Dermis lymphatic vessel endothelial cell (primary cell): ENCODE measurements at places on chromosomes 1 and 21. TPM values are rescaled to one million over a fixed set of nuclear protein-coding genes. Genes with fewer than 3 reads are reported as not detected.

SCAF4 gene
- total RNA-seq, result 3.6 and 5.2 TPM in 2 replicates

SH2D1B gene
- not detected in 2 replicates for total RNA-seq

KCNJ10 gene
- not detected in 2 replicates for total RNA-seq

HAO2 gene
- total RNA-seq, result not detected in 2 replicates

NTMT2 gene
- total RNA-seq, result not detected in 2 replicates

GUCA2B gene
- not detected in 2 replicates for total RNA-seq

MPL gene
- total RNA-seq, result 0.09 and 0.11 TPM in 2 replicates

SLAMF9 gene
- total RNA-seq, result not detected in 2 replicates

FAM163A gene
- 0.09 and 0.33 TPM in 2 replicates for total RNA-seq

ARMH1 gene
- not detected in 2 replicates for total RNA-seq

CA6 gene
- 0.11 TPM in 1 of 2 replicates, not detected in the other for total RNA-seq

HSF2BP gene
- 0.33 and 0.52 TPM in 2 replicates for total RNA-seq

PTPN7 gene
- not detected in 2 replicates for total RNA-seq

ANGPTL7 gene
- total RNA-seq, result not detected in 2 replicates

RIIAD1 gene
- not detected in 2 replicates for total RNA-seq

CFAP74 gene
- not detected in 2 replicates for total RNA-seq

TSHB gene
- total RNA-seq, result not detected in 2 replicates

AMY1C gene
- total RNA-seq, result not detected in 2 replicates

CROCC gene
- 11.9 and 15.4 TPM in 2 replicates for total RNA-seq

TAS1R1 gene
- not detected in 2 replicates for total RNA-seq

CD5L gene
- total RNA-seq, result not detected in 2 replicates

OPTC gene
- not detected in 2 replicates for total RNA-seq

KRTAP21-1 gene
- not detected in 2 replicates for total RNA-seq
